ENCODE measurements at places on chromosomes 5 and 9.

DNA sequence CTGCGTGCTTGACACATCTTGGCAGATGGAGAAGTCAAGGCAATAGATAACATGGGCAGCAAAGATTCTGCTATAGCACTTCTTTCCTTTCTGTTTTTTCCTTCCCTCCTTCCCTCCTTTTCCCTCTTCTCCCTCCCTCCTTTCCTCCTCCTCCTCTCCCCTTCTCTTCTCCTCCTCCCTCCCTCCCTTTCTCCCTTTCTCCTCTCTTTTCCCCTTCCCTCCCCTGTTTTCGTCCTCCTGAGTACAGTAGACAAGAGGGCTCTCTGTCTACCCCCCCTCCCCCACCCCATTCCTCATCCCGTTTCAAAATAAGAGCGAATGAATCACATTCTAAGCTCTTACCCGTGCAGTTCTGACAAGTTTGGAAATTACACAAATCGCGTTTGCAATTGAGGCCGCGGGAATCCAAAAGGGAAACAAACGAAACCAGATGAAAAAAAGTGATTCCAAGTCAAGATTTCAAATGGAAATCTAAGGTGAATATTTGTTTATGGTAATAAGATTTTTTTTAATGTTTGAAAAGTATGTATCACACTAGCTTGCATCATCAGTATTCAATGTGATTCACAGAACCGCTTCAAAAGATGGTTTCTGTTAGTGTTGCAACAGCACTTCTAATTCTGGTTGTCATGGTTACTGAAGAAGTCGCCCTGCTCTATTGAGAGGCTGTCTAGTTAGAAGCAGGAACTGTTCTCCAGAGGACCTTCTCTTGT lies 1.3 kb downstream of the NIM1K start:
- peak; percentile 55 for DNase-seq

DNA sequence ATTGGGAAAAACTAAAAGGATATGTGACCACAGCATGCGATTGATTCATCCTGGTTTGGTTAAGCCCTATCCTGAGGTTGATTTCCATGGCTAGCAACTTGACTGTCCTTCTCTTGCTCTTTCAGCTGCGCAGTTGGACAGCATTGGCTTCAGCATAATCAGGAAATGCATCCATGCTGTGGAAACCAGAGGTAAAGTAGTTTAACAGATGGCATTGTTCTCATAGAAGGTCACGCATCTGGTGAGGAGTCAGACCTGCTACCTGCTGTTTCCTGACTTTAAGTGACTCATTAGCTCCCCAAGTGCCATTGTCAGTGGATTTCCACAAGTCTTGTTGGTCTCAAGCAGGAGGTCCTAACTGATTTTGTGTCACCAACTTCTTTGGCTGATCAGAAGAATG lies 266.9 kb downstream of the ARHGAP26 start:
- DNase-seq, result no peak

DNA sequence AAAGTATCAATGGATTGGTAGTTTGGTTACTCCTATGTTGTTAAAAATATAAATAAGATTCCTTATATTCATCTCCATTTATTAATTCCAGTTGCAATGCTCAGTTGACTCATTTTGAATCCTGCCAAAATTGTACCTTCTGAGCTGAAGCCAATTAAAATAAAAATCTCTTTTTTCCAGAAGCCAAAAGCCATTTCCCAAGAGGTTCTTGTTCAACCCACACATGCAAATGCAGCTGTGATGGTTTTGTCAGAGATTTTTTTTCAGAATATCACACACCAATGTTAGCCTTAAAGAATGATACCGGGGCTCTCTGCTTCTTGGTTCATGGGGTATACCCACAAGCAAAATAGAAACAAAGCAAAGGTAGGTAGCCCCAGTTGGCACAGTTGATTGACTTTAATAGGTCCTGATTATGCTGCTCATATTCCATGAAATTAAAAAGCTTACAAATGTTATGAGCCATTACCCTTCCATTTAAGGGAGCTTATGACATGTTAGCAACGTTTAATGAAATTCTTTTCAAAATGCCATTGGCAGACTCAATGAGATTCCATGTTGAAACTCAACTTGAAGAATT lies 208.0 kb downstream of the SGCD start:
- no peak for DNase-seq

GRCh38 chr9:130478736-130479575 lies 34.2 kb downstream of the ASS1 start:
- no peak for DNase-seq
